NCI-H1930 (cell line): ENCODE measurements at places on chromosomes 2 and 18.

DNA sequence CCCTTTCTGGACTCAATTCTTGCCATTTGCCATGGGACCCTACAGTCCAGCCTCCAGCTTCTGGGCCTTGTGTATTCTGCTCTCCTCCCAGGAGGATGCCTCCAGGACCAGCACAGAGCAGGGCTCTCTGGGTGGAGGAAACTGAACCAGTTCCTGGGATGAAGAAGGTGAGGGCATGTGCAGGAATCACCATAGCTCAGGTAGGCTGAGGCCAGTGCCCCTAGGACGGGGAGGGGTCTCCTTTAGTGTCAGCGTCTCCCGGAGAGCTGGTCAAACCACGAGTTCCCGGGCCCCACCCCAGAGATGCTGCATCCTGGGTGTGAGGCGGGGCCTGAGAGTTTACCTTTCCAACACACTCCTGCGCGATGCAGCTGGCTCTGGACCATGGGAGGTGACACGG, 5.8 kb upstream of the PRELID3A start:
- DNase-seq, result no peak

GRCh38 chr2:102418421-102418961, 4.5 kb upstream of the IL18RAP start:
- DNase-seq, result no peak

DNA sequence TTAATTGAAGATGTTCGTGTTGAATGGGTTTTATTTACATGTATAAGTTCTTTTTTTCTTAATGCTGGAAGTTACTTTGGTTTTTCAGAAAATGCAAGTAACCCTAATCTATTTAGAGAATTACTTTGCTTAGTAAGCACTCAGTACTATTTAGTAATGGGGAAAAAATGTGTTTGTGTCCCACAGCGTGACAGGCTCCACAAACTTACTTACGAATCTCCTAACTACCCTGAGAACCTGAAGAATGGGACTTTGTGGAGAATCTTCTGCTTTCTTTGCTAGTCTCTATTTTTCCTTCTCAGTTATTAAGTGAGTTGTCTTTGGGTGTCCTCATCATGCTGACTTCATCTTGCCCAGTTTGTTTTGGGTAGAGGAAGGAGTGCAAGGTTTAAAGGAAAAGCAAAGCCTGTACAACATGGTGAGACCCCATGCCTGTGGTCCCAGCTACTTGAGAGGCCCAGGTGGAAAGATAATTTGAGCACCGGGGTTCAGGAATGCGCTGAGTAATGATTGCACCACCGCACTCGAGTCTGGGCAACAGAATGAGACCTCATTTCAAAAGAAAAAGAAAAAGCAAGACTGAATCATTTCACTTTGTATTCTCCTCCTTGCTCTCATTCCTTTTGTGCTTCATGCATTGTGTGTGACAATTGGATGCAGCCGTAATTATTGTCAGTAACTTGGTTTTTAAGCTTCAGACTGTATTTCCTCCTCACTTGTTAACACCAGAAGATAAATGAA, 10.2 kb downstream of the NEDD4L start:
- no peak for DNase-seq

GRCh38 chr2:75041731-75042600, 83.5 kb downstream of the POLE4 start:
- DNase-seq, result no peak

DNA sequence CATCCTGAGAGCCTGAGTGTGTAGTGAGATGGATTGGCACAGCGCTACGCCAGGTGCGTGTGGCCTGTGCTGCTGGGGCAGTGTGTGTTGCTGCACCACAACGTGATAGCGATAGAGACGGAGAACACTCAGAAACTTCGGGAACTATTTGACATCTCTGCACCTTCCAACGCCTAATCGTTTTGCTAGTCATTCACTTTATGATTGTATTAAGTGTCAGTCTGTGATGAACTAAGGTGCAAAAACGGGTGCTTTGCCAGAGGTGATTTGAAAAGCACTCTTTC, 26.0 kb upstream of the IGFBP2 start:
- DNase-seq, result no peak

- DNase-seq, result no peak
These were observed 45.7 kb upstream of the SNED1 start for GRCh38 chr2:240952496-240953246.

DNA sequence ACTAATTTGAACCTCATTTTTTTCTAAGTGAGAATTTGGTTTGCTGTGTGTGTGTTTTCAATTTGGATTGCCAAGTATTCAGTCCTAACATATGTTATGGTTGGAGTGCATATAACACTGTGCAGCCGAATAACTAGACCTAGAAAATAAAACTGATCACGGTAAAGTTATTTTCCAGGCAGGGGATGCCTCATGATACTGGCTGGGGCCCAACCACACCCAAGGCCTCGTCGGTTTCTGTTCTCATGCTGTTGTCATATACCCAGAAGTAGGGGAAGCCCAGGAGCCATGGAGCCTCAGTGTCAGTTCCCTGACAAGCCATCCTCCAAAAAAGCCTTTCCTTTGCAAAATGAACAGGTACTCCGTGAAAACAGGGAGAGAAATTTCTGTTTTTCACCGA, 160.2 kb downstream of the GBX2 start:
- no peak for DNase-seq

DNA sequence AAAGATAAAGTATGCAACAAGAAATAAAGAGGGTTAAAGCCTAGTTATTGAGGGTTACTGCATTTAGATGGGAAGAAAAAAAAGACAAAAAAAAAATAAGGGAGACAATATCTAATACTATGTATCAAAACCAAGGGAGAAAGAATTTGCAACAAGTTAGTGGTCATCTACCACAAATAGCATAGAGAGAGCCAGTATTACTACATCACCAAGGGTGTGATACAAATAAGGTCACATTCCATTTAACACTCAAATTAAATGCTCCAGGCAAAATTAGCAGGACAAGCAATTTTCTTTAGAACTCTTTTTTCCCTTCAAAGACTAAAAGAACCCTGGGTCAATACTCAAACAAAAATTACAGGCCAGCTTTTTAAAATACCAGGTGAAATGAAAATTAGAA, 115.1 kb upstream of the GULP1 start:
- no peak for DNase-seq

DNA sequence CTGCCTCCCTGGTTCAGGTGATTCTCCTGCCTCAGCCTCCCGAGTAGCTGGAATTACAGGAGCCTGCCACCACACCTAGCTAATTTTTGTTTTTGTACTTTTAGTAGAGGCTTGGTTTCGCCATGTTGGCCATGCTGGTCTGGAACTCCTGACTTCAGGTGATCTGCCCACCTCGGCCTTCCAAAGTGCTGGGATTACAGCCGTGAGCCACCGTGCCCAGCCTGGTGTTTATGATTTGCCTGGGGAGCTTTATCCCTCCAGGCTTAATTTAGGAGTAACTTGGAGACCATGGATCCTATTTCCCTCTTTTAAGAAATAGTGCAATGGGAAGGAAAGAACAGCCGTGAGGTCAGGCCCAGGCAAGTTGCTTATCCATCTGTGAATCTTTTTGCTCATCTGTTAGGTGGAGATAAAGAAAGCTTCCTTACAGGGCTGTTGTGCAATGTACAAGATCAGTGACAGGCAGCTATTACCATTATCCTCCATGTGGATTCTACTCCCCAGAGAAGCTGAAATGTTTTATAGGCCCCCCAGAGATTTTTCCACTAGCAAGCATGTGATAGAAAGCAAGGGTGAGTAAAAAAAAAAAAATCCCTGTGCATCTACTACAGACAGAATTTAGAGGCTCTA, 104.9 kb upstream of the MGAT5 start:
- DNase-seq, result no peak

GRCh38 chr2:233449081-233449901, 95.0 kb downstream of the DGKD start:
- DNase-seq, result no peak

GRCh38 chr2:215850380-215850779, 163.0 kb downstream of the MREG start:
- no peak for DNase-seq

DNA sequence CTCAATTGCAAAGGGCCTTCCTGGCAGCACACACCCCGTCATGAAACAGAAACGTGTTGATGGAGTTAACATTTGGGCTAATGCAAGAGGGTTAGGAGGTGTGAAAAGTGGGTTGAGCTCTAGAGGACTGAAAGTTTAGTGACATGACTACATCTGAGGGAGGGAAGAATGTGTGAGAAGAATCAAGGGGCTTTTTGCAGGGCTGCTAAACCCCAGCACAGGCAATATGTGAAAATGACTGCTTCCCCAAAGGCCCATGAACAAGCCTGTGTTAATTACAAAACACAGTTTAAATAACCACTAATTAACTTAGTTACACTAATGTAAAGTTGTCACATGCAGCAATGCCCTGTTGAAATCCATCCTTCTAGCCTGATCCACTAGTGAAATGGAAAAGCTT, 63.4 kb upstream of the PEX13 start:
- no peak for DNase-seq

DNA sequence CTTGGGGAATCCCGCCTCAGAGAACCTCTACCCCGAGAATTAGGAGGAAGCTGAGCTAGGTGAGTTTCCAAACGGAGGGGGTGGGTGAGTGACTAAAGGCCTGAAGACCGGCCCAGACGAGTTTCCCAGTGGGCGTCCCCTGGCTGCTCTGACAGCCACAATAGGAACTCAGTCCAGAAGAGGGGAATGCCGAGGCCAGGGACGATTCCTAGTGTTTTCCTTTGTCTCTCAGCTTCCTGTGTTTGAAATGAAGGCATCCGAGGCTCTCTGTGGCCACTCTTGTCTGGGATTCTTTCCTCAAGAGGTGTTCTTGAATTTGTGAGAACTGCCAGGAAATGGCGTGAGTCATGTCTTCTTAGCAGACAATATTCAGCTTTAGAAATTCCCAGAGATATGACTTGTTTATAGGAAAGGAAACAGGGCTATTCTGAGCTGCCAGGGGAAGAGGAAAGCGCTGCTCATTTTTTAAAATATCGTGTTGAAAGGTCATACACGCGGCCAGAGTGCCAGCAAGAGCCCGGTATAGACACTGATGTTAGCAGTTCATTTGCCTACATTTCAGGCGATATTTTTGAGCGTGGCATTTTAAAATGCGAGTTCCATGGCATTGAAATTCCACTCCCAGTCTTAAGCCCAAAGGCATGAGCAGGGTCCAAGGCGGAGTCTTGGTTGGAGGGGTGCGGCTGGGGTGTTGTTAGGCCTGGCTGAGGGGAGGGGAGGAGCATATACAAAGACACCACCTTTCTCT, 169.1 kb upstream of the KLF7 start:
- DNase-seq, result no peak

- DNase-seq, result no peak
These were observed 53.8 kb upstream of the CCDC68 start for GRCh38 chr18:55013086-55013485.

DNA sequence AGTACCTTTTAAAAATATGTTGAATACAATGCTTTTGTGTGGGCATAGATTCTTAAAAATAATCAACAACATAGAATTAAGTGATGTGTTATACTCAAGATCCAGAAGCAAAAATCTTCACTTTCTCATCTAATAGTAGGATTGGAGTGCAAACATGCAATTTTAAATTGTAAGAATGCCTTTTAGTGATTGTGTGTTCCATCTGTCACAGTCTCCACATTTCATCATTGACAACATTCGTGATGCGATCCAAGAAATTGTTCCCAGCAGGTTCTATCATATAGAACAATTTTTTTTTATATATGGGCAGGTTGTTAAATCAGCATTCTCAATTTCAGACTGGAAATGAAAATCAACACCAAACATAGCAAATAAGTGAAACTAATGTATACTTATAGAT, 1671.8 kb upstream of the SLC39A10 start:
- DNase-seq, result no peak

DNA sequence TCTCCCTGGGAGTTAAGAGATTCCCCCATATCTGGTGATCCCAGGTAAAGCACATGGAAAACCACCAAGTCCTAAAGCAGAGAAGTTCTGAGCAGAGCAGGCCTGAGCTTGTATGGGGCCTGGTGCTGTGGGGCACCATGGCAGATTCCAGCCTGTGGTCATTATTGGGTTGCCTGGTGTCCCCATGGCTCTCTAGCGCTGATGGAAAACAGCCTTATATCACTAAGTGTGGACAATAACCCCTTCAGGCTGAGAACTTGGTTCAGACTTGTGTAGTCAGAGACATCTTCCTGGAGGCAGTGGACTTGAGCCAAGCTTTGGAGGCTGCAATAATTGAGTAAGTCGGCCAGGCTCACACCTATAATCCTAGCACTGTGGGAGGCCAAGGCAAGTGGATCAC, 96.8 kb downstream of the MCFD2 start:
- DNase-seq, result no peak

DNA sequence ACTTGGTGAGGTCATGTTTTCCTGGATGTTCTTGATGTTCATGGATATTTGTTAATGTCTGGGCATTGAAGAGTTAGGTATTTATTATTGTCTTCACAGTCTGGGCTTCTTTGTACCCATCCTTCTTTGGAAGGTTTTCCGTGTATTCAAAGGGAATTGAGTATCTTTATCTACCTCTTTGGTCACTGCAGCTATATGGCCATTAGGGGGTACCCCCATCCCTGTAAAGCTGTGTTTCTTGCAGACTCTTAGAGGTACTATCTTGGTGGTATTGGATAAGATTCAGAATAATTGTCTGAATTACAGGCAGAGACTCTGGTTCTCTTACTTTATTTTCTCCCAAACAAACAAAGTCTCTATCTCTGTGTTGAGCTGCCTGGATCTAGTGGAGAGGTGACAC, 401.6 kb upstream of the FSIP2 start:
- no peak for DNase-seq

DNA sequence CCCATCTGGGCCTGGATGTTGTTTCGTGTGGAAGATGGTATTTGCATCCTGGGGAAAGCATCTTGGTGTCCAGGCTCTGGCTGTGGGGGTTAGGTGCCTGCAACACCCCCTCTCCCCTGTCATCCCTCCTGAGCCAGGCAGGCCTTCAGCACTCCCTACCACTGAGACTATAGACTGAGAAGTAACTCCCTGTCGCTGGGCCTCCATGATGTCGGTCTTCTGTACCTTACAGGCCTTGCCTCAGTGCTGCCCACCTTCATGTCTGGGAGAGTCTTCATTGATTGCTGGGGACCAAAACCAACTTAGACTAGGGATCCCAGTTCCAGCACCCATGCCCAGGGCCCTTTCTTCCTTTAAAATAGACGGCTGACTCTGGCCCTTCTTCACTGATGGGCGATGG, 33.1 kb upstream of the DNMT3A start:
- DNase-seq, result no peak

GRCh38 chr2:79530443-79530842, 17.6 kb downstream of the CTNNA2 start:
- DNase-seq, result no peak

DNA sequence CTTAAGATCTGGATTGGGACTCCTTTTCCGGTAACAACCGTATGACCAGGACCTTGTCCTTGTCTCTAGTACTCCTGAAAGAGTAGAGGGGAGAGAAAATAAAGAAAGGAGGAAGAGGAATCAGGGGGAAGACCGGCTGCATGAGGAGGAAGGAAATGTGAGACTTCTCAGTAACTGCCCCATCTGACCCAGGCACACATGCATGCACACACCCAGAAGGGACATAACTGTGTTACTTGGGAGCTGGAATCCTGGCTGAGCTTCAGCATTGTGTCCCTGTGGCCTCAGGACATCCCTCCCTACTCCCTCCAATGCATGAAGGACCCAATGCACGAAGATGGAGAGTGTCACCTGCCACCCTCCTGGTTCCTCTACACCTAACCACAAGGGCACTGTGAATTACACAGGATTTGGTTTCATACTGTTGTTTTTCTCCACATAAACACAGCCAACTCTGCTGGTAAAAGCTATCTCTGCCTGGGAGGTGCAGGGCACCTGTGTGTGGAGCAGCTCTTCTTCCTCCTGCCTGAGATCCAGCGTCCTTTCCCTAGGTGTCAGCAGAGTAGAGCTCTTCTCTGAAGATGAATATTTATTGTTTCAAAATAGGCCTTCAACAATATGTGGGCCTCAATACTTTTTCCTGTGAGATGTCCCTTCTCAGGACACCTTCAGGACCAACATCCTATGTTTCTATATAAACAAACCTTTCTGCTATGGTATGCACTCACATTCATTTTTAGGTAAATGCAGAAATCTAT, 574.1 kb upstream of the ID2 start:
- DNase-seq, result no peak
